ENCODE measurements at places on chromosomes 13 and 19.

- peak; percentile 95 for DNase-seq
These were observed at the start of gene ZNF714 for GRCh38 chr19:21082011-21082975. ZNF714 (plus strand) TSS chr19:21082203; CDS start chr19:21098269, 16,066 bp downstream.

DNA sequence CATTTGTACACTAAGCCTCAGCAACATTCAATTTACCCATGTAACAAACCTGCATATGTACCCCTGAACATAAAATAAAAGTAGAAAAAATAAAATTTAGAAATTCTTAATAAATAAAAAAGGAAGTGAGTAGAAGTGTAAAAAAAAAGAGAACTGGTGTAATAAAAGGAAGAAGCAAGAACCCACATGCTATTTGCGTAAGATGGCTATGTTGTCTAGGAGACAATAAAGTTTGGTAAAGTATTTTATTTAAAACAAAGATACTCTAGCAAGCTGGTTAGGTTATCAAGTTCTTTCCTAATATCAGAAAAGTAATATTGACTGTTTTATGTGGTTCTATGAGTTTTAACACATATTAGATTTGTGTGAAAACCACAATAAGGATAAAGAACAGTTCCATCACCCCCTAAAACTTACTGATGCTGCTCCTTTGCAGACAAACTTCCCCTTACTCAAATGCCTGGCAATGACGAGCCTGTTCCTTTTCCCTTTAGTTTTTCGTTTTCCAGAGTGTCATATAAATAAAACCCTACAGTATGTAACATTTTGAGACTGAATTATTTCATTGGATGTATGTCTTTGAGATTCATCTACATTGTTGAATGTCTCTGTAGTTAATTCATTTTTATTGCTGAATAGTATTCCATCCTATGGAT is 98.9 kb downstream of the TNFSF13B start:
- DNase-seq = no peak

- no peak for DNase-seq
These were observed 24.3 kb upstream of the CEACAM21 start for GRCh38 chr19:41551711-41552110.

DNA sequence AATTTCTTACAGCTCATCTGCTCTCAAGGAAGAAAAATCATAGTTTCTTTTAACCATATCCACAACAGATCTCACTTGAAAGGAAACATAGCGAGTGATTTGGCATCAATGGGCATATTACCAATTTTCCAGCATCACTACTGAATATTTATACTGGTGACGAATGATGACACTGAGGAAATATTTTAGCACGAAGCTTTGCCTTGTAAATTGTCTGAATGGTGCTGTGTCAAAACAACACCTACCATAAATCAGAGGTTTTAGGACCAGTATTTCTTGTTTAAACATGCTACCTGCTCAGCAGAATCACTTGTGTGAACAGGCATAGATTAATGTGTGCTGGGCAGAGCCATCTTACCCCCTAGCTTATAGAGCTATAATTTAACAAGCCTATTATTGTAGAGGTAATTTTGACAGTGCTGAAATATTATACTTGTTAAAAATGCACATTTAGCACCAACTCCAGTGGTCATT is 146.8 kb downstream of the ABCC4 start:
- DNase-seq = no peak

DNA sequence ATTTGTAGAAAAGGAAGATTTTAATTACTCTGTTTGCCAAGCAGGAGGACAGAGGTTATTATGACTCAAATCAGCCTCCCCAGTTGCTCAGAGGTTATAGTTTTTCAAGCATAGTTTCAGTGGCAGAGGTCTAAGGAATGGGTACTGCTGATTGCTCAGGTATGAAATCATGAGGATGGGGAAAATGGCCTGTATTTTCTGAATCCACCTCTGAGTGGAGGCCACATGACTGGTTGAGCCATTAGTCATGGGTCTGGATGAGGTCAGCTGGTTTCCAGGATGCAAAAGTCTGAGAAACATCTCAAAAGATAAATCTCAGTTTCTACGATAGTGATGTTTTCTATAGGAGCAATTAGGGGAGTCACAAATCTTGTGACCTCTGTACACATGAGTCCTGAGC is 62.8 kb upstream of the CEACAM8 start:
- DNase-seq = no peak

GRCh38 chr19:18421371-18421959 is 2.3 kb downstream of the SSBP4 start:
- no peak for DNase-seq
